ENCODE measurements at places on chromosomes 7 and 10.
A peak's percentile ranks its signal among the peaks of the same experiment; 100 is the strongest.

DNA sequence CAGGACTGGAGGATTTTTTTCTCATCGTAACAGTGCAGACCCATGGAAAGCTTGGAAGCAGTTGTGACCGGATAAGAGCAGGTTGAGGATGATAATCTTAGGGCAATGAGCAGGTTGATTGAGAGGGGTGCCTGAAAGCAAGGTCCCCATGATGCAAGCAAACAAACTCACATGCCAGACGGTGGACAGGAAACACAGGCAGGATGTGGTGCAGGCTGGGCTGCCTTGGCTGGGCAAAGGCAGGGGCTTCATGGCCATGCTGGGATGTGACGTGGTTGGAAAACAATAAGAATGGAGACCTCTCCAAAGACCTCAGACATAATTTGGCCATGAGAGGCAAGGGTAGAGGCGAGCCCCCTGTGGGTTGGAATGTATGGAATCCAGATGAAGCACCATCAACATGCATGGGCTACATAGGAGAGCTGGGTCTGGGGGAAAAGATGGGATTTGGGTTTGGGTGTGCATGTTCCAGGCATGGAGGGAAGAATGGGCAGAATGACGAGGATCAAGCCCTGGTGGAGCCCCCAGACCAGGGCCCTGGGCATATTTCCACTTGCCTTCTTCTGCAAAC, 58.3 kb downstream of the IKZF1 start:
- DNase-seq, result no peak

DNA sequence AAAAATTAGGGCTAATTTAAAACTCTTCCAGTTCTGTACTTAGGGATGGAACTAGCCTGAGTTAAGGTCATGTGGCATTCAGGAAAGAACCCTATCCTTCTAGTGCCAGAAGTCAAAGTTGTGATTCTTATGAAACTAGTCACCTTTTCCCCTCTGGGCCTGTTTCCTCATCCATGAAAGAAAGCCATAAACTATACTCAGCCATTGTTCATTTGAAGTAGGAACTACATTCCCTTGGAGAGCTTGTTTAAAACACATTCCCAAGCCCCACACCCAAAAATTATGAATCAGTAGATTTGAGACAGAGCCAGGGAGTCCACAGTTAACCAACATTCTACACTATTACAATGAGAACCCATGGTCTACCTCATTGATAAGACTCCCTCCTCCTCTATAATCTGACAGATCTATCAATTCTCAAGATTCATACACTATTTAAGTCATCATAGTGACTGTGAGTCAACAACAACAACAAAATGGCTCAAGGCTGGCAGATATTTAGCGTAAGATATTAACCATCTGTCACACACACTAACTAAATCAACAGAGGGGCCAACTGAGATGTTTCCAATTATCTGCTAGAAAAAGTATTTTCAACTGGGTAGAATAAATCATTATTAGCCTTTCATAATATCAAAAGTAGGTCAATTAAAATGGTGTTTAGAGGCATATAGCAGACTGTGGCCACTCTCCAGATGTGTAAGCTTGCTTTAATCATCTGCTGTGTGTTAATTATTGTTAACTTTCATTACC, 102.3 kb downstream of the SLC25A13 start:
- DNase-seq, result no peak

- no peak for DNase-seq
Measured at GRCh38 chr7:30249986-30250774, 34.2 kb upstream of the ZNRF2 start.

GRCh38 chr7:125599387-125599786, 669.8 kb upstream of the POT1 start:
- peak; percentile 18 for DNase-seq

DNA sequence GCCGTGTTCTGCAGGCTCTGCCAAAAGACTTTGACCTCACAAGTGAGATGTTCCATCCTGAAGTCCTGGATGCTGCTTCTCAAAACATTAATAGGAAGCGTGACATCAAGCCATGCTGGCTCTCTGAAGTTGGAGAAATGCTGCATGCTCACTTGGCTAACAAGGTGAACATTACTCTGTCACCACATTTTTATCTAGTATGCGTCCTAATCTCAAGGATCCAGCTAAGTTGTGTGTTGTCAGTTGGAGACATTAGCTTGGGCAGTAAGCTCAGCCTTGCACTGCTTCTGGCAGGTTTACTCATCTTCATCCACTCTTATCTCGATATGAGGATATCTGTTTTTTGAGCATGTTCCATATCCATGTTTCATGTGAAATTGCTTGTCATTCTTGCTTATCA, 165.2 kb downstream of the SDK1 start:
- no peak for DNase-seq

- DNase-seq, result no peak
Measured at GRCh38 chr10:6647811-6648526, 67.9 kb upstream of the PRKCQ start.

- no peak for DNase-seq
Measured at GRCh38 chr7:91995391-91996105, 54.9 kb downstream of the AKAP9 start.

DNA sequence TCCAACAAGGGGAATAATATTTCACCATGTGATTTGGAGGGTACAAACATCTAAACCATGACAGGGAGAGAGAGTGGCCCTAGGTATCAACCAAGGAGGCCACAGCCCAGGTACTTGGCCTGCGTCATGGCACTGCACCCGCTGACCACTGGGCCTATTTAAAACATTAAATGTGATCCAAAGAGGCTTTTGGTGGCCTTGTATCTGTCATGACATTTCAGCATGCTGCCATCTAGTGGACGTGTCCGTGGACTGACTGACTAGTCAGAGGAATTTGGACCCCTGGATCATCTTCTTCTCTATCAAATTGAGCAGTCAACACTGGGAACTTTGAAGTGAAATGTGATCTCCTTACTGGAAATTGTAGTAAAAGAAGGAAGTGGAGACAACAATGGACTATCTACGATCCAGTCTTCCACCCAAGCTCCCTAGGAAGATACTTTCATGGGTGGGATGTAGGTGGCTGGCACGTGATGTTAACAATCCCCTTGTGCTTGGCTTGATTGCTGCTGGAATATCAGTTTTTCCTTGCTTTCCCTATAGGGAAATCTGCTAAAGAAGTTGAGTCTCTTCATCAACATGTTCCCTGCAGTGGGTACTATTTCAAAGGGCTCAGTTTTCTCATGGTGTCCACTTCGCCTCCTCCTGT, 24.6 kb upstream of the ITGA8 start:
- DNase-seq, result peak; percentile 13

DNA sequence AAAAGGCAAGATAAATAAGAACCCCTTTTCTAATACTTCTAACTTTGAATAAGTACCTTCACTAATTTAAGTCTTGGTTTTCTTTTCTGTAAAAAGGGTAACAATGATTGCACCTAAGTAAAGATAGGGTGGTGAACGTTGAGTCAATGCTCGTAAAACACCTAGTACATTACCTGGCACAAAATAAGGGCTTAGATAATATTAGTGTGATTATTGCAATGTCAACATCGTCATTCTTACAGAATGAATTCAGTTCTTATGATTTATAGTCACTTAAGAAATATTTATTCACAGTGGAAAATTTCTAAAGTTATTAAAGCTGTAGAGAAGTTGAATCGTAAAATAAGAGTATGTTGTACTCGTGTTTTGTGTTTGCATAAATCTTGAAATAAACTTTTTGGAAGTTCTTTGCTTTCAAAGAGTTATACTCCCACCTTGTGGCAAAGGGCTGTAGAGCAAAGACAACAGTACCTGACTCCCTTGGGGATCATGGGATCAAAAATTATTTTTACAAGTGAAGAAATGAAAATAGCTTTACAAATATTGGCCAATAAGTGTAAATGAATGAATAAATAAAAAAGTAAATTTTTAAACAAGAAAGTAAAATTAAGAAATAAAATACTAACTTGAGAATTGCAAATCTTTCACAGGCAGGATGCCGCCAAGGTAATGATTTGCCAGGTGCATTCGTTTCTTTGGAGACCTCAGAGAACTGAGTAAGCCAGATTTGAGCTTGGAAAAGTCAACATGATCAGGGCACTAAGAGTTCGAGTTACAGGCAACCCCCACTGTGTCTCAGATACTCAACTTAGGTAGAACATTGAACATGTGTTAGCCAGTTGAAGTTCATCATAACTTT, 285.8 kb upstream of the CACNA2D1 start:
- DNase-seq, result peak; percentile 33

- no peak for DNase-seq
Measured at GRCh38 chr10:37234692-37235091, 109.3 kb downstream of the ANKRD30A start.

- DNase-seq, result no peak
Measured at GRCh38 chr7:879706-880105, 3.4 kb downstream of the GET4 start.

- no peak for DNase-seq
Measured at GRCh38 chr10:4453950-4454349, 372.1 kb upstream of the AKR1E2 start.

- no peak for DNase-seq
Measured at GRCh38 chr10:4051641-4052151, 266.7 kb upstream of the KLF6 start.

GRCh38 chr7:25207887-25208286, 20.4 kb downstream of the NPVF start:
- no peak for DNase-seq

DNA sequence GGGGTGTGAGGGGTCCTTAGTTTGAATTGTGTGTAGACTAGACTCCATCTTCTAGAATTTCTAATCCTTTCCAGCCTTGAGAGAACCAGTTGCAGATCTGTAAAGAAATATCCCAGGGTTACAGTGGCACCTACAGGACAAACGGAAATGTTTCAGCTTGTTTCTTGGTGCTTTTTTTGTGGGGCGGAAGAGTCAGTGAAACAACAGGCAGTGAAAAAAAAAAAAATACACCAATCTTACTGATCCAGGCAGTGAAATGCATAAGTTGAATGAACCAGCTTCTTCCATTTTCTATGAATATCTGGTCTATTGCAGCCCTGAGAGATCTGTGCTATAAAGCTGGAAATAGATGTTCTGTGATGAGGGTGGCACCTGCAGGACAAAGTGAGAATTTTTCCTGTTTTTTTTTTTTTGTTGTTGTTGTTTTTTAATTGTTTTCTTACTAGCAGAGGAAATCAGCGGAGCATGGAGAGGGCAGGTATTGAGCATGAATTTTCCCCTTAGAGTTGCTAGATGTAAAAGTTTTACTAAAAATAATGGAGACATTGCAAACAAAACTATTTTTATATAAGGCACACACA, 81.9 kb upstream of the DYNC1I1 start:
- DNase-seq, result peak; percentile 54

DNA sequence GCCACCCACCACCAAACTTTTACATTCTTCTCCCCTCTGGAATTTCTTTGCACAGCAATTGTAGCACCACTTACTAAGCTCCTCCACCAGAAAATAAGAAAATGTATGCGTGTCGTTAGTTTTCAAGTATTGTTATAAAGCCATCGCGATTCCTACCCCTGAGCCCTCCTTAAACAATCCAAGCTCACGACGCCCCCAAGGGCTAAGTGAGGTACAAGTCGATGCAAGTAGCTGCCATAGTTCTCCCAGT, 1.3 kb downstream of the FRAT2 start:
- DNase-seq, result no peak

- no peak for DNase-seq
Measured at GRCh38 chr7:149854611-149855360, 16.6 kb downstream of the ZNF862 start.

DNA sequence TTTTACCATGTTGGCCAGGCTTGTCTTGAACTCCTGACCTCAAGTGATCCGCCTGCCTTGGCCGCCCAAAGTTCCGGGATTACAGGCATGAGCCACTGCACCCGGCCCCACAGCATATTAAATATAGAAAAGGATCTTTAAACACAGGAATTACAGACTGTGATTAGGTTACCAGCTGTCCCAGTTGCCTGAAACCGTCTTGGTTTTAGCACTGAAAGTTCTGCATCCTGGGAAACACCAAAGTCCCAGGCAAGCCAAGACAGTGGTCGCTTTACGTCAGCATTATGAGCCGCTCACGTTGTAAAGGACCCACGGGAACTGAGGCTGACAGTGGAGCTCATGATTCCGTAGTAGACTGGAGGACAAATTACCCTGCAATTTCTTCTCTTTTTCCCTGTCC, 69.0 kb upstream of the FAM180A start:
- no peak for DNase-seq

- DNase-seq, result no peak
Measured at GRCh38 chr7:7858559-7858958, 110.0 kb upstream of the GLCCI1 start.

- DNase-seq, result no peak
Measured at GRCh38 chr10:11407939-11408338, 203.5 kb downstream of the USP6NL start.

GRCh38 chr7:22549667-22550513, 49.9 kb upstream of the STEAP1B start:
- DNase-seq, result no peak

DNA sequence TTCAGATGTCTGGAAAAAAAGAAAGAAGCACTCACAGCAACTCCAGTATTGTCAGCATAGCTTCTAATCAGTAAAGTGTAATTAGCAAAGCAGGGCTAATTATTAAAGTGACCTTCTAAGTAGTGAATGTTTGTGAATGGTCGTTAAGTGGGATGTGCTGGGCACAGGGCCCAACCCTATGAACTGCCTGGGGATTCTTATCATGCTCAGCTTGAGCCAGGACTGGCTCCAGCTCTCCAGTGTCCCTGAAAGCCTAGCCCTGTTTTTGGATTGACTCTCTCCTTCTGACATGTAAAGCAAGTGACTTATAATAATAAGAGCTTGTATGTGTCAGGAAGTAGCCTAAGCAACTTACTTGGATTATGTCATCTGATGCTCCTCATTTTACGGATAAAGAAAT, 9.5 kb upstream of the TBX20 start:
- DNase-seq, result no peak

DNA sequence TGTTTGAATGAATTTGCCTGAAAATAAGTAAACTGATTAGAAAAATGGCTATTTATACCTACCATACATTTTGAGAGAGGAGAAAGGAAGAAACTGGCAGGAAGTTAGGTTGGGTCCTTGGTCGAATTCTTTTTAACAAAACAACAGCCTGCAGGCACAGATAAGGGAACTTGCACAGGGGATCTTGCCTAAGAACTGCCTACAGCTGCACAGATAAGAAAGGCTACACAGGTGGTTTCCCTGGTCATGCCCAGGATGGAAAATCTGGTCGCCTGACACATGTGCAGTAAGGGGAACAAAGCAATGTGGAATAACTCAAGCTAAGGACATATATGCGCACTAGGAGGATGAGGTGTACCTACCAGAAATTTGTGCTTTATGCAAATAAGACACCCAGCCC, 732.1 kb upstream of the POT1 start:
- DNase-seq, result no peak
